CD4-positive, alpha-beta T cell treated with Interleukin-6 at 100 ng/mL for 8 hours (primary cell): ENCODE measurements at places on chromosomes 13 and 19.

- DNase-seq: no peak
These were observed 1538.2 kb downstream of the UQCRFS1 start for GRCh38 chr19:27674701-27675100.

DNA sequence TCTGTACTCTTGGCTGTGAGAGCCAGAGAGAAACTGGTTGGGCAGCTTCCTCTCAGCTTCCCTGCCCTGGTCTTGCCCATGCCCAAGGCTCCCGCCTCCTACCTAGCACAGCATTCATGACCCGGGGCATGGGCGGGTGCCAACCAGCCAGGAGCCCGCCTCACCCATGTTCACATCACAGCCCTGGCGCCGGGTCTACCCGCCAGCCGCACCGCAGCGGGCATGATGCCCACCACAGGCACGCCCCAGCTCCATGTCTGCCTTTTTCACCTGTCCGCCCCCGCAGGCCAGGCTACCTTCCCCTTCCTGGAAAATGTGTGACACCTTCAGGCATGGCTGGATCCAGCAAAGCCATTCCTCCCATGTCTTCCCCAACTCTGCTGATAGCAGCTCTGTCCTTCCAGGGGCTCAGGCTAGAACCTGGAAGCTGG lies 42.1 kb downstream of the PTPRS start:
- DNase-seq: no peak

DNA sequence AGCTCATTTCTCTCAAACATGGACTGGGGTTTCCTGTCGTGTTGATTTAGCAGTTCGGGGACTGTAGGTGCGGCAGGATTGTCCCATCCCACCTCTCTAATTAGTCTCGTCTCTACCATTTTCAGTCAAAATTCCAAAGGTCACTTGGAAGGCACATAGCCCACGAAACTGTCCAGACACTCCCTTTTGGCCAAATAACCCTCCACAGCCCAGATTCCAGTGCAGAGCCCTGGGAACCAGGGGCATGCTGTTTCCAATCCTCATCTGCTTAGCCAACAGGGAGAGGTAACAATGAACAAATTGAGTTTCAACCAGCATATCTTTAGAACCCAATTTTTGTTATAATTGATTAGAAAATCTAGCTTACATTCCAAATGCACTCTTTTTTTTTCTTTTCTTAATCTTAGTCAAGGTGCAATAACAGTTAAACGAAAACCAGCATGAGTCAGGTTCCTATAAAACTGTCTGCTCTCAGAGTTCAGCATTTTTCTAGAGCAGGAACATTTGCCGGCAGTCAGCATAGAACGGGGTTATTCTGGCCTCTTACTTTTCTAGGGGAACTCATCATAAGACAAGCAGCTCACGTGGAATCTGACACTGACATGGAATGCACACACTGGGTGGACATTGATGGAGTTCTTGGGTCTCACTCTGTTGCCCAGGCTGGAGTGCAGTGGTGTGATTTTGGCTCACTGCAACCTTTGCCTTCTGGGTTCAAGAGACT lies 14.4 kb upstream of the CEBPA start:
- no peak for DNase-seq

DNA sequence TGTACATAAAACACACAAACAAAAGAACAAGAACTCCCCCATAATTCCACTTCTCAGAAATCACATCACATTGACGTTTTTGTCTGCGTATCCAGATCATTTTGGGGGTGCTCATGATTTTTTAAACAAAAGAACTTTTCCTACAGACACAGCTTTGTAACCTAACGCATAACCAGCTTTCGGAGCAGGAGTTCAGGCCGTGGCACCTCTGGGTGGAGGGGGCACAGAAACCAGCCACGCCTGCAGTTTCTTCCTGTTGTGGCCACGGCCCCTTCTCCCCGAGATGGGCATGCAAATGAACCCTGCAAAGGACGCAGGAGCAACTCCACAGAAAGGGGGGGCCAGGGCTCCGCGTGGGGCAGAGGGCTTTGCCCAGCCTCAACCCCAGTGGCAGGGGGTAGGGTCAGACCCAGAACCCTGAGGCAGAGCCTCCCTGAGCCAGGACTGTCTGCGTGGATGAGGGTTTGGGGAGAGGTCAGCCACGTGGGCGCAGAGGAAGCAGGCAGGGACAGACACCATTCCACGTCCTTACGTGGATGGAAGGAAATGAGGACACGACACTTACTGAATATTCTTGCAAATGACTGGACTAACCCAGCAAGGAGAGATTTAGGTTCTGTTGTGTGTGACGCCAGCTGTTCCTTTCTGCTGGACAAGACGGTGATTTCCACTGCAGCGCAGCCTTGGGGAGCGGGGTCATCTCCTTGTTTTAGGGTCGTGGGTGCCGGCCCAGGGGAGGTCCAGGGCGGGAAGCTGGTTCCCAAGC lies 64.4 kb downstream of the RASA3 start:
- DNase-seq: peak; percentile 24

DNA sequence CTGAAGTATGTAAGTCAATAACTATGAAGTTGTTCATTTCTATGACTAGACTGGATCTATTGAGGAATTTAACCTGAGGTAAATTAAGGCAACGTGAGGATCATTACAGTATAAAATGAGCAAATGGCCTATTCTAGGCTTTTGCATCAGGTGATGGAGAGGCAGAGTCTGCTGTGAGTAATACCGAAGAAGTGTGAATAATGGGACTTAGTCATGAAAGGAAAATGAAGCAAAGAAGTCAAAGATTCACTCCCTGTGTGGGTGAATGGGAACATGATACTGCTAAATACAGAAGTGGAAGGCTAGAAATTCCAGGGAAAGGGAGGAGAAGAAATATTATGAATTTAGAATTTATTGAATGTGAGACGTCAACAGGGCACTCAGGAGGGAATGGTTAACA lies 774.1 kb downstream of the LIG4 start:
- DNase-seq: no peak

GRCh38 chr19:13055213-13056051 lies 47.2 kb downstream of the LYL1 start:
- no peak for DNase-seq

GRCh38 chr13:113905942-113906341 lies 42.1 kb upstream of the GAS6 start:
- DNase-seq: no peak

DNA sequence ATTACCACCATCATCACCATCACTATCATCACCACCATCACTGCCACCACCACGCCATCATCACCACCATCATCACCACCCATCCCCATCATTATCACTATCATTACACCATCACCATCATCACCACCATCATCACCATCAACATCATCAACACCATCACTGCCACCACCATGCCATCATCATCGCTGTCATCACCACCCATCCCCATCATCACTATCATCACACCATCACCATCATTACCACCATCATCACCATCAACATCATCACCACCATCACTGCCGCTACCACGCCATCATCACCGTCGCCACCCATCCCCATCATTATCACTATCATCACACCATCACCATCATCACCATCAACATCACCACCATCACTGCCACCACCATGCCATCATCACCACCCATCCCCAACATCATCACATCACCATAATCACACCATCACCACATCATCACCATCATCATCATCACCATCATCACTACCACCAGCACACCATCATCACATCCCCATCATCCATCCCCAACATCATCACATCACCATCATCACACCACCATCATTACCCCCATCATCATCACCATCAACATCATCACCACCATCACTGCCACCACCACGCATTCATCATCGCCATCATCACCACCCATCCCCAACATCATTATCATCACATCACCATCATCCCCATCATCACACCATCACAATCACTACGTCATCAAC lies 61.7 kb downstream of the TUBGCP3 start:
- no peak for DNase-seq

DNA sequence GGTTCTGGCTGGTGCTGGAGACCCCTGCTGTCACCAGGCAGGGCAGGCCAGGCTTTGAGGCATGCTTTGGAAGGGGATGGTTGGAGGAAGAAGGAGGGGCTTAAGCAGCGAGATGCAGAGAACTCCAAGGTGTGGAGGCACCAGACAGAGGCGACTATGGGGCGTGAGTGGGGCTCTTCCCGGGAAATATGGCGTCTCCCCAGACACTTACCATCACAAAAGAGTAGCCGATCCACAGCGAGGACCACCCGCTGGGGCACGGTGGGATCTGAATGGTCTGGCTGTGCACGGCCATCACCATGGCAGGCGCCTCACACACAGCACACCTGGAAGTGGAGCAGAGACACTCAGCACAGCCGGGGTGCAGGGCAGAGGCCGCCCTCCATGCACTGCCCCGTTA lies 151.9 kb downstream of the COL4A1 start:
- no peak for DNase-seq

DNA sequence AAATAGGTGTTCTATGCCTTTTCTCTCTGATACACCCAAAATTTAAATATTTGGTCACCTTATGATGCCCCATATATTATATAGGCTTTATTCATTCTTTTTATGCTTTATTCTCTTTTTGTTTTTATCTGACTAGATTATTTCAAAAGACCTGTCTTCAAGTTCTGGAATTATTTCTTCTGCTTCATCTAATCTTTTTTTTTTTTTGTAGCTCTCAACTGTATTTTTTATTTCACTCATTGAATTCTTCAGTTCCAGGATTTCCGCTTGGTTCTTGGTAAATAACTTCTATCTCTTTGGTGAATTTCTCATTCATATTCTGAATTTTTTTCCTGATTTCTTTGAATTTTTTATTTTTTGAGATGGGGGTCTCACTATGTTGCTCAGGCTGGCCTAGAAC lies 3.9 kb upstream of the CLEC4M start:
- DNase-seq: no peak

DNA sequence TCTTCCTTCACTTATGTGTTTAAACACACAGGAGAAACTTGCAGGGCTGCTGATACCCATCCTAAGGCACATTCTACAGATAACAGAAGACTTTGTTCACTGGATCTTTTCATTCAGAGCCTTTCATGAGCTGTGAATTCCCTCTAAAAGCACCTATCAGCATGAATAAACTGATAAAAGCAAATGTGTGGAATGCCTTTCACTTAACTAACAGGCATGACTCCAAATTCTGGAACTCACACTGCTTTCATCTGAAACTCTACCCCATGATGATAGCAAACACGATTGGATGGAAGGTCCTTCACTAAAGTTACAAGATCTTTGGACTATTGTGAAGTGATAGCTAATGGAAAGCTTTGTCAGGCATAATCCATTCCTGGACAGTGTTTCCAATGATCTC lies 457.3 kb downstream of the EFNB2 start:
- DNase-seq: no peak

DNA sequence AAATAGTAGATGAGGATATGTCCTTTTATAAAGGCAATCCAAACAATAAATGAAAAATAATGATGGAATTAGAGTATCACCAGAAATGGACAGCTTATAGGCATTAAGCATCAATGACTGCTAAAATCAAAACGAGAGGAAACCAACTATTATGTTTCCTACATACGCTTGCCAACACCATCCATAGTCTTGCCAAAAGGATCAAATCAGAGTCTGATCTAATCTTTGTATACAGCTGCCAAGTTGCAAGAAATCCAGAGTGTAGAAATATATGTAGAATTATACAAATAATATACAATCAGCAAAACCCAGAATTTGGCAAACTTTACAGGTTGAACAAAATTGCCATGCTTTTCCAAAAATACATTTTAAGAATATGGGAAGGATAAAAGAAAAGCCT lies 1661.6 kb downstream of the SLITRK1 start:
- DNase-seq: no peak

DNA sequence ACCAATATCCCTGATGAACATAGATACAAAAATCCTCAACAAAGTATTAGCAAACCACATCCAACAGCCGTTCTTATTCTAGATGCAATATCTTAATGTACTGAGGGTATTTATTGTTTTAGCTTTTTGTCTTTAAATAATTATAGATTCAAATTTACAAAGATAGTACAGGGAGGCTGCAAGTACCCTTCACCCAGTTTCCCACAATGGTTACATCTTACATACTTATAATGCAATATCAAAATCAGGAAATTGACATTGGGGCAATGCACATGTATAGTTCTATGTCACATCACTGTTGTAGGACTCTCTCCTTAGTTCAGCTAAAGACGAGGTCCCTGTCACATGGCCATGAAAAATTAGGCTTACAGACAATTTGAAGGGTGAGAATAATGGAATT lies 75.8 kb downstream of the RUBCNL start:
- no peak for DNase-seq

DNA sequence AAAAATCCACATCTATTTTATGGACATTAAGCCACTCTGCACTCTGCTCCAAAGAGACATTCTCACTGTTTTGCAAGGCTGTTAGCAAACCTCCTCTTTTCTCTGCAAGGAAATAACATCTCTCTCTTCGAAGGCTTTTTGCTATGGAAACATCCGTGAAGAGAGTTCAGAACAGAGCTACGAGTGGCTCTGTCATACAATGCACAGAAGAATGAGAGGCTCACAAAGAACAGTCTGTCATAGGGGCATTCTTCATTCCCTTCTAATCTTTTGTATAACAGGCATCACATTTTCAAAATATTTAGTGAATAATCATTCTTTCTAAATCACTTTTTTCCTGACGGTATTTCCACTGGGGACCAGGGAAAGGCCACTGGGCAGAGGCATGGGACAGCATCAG lies 346.1 kb downstream of the IRS2 start:
- no peak for DNase-seq
